Naive thymus-derived CD4-positive, alpha-beta T cell (primary cell): ENCODE measurements at places on chromosomes 6 and 20. TPM values are rescaled to one million over a fixed set of nuclear protein-coding genes. Genes with fewer than 3 reads are reported as not detected.

Gene DYNLT2
- 4.5 TPM for total RNA-seq

Gene ATXN1
- total RNA-seq: 42.4 TPM

Gene MEI4
- 0.05 TPM for total RNA-seq

Gene SLC32A1
- 0.19 TPM for total RNA-seq

Gene MARCKS
- 31.6 TPM for total RNA-seq

Gene HLA-DRB1
- 18.4 TPM for total RNA-seq

Gene ULBP3
- total RNA-seq: 1.2 and 1.5 TPM in 2 replicates

Gene ABHD16B
- 0.24 TPM for total RNA-seq

Gene CRISP3
- total RNA-seq: not detected

Gene HCK
- total RNA-seq: 129 TPM

Gene TMEM74B
- 0.40 TPM for total RNA-seq

Gene PRKN
- total RNA-seq: 8.7 TPM

Gene OR12D3
- total RNA-seq: not detected

Gene CLPSL1
- not detected for total RNA-seq

GRCh38 chr6:153525998-153526397, 394.9 kb upstream of the RGS17 start:
- DNase-seq: no peak

- no peak for DNase-seq
Observed at GRCh38 chr20:35643045-35643444, 21.7 kb downstream of the CPNE1 start.

- DNase-seq: no peak
Observed at GRCh38 chr6:130982135-130982534, 80.9 kb downstream of the EPB41L2 start.

GRCh38 chr6:25127076-25127837, 151.9 kb upstream of the CARMIL1 start:
- no peak for DNase-seq

DNA sequence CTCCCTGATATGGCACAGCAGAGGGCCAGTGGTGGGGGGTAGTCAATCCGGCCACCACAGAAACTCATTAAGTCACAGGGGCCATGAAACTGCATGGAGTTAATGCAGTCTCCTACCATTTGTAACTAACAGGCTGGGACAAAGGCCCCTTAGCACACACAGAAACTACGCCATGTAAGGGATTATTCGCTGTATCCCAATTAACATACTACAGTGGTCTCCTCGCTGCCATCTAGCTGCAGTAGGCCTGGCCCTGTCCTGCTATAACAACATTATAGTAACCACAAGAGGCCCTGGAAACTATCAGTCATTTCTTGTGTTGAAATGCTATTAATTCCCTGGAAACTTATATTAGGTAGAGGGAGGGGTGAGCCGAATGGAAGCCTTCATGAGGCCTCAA, 72.3 kb upstream of the CCN2 start:
- no peak for DNase-seq

GRCh38 chr6:158061361-158061708, 79.7 kb downstream of the SYNJ2 start:
- no peak for DNase-seq

GRCh38 chr6:110649704-110650103, 165.6 kb downstream of the CDK19 start:
- no peak for DNase-seq

DNA sequence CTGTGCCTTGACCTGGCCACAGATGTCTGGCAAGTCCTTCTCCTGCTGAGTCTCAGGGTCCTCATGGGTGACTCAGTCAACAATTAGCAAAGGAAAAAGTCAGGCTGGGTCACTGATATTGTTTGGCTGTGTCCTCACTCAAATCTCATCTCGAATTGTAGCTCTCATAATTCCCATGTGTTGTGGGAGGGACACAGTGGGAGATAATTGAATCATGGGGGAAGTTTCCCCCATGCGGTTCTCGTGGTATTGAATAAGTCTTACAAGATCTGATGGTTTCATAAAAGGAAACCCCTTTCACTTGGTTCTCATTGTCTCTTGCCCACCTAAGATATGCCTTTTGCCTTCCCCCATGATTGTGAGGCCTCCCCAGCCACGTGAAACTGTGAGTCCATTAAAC, 45.7 kb downstream of the PREX1 start:
- DNase-seq: no peak

DNA sequence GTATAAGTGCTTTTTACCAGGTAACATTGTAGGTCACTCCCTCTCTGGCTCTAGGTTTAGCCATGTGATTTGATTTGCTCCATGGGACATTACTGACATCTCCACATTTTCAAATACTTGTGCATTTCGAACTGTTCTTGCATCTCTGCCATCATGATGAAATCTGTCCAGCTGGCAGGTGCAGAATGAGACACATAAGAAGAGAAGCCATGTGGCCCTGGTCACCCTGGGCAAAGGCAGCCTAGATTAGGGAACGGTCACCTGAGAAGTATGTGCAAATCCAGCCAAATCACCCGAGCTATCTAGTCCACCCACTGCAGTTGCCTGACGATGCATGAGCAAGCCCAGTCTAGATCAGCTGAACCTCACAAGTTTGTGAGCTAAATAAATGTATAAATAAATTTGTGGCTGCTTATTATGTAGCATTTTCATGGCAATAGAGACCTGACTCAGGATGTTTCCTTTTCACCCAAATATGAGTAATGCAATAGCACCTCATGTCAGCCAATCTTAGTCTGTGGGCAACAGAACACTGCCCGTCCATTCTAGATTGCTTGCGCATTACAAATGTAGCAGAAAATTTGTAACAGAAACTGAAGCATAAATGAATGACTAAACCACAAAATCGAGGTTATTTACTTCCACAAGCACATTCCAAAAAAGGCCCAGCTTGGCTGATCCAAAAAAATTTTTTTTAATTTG, 115.2 kb downstream of the PAK5 start:
- no peak for DNase-seq

GRCh38 chr6:152642578-152643375, 5.6 kb upstream of the SYNE1 start:
- DNase-seq: no peak

- no peak for DNase-seq
Observed at GRCh38 chr20:35237486-35237885, 11.0 kb downstream of the MMP24 start.

DNA sequence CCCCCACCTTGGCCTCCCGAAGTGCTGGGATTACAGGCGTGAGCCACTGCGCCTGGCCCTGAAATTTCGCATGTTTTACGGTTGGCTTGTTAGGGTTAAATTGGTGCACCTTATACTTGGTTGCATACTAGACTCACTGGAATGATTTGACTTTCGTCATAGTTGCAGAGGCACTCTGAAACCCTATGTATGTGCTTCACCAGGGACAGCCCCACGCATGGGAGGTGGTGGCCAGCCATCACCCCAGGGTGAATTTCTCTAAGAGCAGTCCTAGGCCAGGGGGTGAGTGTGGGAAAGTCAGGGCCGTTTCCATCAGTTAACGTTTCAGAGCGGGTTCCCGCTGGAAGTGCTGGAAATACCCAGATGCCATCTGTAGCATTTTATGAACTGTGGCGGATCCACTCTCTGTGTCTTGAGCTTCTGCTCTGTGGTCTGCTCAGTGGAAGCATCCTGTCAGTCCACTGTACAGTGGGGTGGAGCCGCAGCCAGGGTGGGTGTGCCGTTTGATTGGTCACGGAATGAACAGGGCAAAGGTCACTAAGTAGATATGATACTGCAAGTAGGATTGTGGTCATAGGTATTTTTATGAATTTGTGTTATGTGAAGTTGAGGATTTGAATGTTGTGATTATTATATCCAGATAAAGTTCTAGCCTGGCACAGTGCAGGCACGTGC, 13.2 kb downstream of the DNAJC5 start:
- DNase-seq: no peak

GRCh38 chr6:81938014-81938856, 185.8 kb upstream of the TENT5A start:
- DNase-seq: no peak

- DNase-seq: no peak
Observed at GRCh38 chr6:69775585-69775849, 21.3 kb downstream of the LMBRD1 start.

DNA sequence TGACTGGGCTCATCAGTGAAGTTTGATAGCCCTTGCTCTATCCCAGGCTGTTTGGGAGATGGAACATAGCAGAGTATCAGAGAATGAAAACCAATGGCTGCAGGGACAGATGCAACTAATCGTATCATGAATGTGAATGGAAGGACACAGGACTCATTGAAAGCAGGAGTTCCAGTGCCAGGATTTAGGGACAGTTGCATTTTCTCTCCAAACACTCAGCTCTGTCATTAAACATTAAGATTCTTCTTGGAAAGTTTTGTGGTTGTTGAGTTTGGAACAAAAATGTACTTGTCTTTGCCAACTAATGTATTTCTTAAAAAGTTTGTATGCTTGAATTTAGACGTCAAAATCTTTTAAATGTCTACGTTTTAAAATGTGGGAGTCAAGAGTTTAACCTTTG, 31.0 kb upstream of the GSTA5 start:
- DNase-seq: no peak

DNA sequence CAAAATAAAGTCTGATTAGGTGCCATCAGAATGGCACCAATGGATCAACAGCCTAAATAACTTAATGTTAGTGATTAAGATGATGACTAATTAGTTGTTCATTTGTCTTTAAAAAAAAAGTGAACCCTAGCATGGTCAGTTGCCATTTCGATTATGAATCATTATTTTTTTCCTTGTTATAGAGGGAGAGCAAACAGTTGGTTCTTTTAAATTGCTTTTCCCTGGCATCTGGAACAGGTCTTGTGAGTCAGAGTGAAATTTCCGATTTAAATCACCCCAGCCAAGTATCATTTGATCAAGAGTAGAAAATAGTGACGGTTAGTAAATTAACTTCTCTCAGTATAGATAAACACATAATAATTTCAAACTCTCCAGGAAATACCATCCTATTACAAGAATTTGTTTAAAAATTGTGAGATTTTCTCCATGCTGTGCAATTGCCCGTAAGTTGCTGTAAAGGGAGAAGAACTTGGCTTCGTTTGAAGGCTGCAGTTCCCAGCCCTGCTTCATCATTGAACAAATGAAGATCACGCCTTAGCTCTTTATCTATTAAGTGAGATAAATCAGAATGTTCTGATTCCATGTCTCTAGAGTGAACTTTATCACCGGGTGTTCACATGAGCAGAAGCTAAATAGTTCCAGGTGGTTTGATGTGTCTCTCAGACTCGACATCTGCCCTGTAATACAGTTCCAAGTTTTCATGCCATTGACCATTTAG, 741.3 kb downstream of the DOK5 start:
- no peak for DNase-seq

GRCh38 chr20:21323640-21324039, 20.5 kb downstream of the XRN2 start:
- no peak for DNase-seq

DNA sequence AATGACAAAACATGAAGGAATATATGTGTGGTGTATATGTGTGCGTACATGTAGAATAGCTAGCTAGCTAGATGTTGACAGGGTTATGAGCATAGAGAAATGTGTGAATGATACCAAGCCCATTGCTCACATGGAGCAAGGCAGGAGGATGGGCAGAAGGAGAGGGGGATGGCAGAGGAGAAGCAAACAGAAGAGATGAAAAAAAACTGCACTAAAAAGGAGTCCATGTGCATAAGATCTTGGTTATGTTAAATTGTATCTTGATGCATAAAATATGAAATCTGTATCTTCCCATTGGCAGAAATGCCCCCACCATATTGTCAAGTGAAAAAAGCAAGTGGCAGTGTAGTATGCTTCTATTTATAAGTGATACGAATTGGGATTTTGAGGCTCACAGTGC, 125.1 kb downstream of the PRND start:
- DNase-seq: no peak

DNA sequence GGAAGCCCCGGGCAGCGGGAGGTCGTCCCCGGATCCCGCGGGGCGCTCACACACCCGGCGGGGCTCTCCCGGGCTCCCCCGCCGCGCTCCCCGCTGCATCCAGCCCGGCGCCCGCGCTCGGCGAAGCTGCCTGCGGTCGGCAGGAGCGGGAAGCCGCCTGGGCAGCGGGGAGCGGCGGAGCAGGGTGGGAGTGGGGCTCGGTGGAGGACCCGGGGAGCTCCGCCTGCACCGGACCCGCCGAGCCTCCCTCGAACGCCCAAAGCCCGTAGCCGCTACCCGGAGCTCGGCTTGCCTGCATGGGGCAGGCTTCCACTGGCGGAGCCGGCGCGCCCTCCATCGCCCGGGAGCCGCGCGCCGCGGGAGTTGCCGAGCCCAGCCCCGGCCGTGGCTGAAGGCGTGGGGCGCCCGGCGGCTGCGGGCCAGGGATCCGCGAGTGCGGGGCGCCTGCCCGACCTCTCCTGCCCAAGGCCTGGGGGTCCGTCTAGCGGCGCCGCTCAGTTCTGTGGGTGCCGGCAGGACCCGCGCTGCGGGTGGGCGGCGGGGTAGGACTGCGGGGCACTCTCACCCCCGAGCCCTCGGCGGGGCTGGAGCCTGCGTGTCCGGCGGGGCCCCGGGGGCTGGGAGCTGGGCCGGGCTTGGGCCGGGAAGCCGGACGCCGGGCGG, 671 bp downstream of the CDH4 start:
- DNase-seq: no peak

- DNase-seq: no peak
Observed at GRCh38 chr6:126531840-126532239, 191.9 kb downstream of the CENPW start.

DNA sequence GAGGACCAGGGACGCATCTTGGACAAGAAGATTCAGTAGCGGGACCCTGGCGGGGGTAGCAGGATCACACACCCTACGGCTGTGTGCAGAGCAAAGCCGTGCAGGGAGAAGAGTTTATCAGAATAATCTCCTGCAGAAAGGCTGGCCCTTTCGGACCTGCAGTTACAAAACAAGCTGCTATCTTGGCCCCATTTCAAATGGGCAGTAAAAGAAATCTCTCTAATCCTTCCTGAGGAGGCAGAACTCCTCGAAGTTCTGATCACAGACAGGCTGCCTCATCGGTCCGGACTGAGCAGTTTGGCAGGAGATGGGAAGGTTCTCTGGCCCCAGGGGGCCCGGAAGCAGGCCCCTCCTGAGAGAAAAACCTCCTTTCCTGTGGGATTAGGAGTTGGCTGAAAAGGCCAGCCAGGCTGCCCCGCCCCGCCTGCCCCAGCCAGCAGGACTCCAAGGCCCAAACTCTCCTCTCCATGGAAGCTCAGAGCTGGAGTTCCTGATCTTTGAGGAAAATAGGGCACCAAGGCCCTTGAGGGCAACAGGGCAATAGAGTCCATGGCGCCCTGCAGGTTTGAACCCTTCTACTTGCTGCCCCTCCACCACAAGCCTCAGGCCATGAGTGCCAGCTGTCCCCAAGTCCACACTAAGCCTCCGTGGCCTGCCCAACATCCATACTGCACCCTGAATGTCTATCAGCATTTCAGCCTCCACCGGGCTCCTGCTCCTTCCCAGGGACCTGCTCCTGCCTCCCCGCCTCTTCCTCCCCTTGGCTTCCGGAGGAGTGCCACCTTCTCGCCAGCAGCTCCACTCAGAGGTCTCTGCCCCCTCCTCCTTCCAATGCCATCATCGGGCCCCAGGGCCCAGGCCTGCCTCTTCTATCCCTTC, 141.3 kb downstream of the PREX1 start:
- no peak for DNase-seq

GRCh38 chr20:56690531-56691175, 61.5 kb downstream of the TFAP2C start:
- DNase-seq: no peak

DNA sequence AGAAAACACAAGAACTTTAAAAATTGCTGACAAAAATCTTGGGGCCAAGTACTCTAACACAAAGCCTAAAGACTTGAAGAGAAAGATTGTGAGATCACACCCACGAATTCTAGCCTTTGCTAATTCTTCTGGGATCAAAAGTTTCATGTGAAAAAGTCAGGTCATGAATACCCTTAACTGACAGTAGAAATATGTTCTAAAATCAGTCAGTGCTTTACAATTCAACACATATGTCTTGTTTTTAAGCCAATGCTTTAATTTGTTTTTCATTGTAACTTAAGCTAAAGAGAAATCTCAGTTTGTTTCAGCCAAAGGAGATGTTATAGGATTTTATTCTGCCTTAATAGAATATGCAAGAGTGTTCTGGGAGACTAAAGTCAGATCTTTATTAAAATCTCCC, 78.2 kb upstream of the PLEKHG1 start:
- no peak for DNase-seq
